ENCODE measurements at places on chromosomes 12 and 14.

DNA sequence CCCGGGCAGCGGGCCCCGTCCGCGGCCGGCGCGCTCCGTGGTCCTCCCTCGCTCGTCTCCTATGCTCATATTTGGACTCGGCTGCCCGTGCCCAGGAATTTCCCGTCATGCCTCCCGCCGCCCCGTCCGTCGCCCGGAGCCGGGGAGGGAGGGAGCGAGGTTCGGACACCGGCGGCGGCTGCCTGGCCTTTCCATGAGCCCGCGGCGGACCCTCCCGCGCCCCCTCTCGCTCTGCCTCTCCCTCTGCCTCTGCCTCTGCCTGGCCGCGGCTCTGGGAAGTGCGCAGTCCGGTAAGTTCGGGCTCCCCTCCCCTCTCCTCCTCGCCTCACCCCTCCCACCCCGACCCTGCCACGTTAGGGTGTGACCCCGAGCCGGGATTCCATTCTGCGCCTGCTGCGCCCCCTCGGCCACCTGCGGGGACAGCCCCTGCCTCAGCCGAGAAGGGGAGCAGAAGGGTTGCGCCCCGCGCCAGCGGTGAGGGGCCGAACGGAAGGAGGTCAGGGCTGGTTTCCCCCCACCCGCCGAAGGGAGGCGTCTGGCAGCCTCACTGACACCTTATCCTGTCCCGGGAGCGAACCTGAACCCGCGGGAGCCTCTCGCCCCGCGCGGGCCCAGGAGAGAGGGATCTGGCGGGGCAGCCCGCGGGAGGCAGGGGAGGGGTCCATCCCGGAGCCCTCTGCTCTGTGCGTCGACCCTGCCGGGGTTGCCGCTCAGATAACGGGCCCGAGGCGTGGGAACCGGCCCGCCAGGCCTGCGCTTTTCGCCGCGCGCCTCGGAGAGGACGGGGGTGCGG lies at the start of gene MSRB3:
MSRB3 (plus strand) TSS at position 108 of the 793 bp plus-strand sequence. CDS start 29,897 bp downstream, outside the sequence.
- DNase-seq: no peak

GRCh38 chr12:88553941-88554658 lies 26.2 kb downstream of the KITLG start:
- DNase-seq: peak; percentile 90

DNA sequence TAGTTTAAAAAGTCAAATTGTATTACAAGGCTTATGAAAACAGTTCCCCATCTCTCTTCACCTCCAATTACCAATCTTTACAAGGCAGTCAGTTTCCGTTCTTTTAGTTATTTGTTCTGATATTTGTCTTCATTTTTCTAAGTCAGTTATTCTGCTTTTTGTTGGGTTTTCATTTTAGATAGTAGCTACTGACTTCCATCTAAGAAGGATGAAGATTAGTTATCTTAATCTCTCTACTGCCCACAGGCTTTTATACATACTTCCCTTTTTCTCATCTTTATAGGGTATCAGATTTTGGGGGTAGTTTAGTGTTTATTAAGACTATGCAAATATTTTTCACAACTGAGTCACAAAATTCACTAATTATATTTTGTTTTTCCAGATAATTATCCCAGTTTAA lies 38.4 kb downstream of the FRS2 start:
- no peak for DNase-seq

DNA sequence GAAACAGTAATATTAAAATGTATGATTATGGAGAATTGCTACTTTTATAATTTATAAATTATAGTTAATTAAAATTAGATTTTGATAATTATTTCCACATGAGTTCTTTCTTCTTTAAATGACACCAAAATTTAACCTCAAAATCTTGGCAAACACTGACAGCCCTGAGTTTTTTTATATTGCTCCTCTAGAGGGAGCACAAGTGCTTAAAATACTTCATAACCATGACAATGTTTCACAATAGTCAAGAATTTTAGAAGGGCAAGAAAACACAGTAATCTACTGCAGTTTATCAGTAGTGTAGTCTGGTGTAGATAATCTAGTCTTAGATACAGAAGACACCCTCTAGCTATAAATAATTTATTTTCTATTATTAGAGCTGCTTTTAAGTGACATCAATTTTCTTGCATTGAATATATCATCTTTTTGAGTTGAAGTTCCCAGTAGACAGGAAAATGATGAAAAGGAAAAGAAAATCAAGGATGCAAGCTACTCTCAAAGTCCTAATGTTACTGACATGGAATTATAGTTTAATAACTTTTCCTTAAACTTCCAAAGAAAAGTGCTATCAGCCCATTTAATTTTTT lies 14.3 kb upstream of the PTGER2 start:
- DNase-seq: peak; percentile 81

DNA sequence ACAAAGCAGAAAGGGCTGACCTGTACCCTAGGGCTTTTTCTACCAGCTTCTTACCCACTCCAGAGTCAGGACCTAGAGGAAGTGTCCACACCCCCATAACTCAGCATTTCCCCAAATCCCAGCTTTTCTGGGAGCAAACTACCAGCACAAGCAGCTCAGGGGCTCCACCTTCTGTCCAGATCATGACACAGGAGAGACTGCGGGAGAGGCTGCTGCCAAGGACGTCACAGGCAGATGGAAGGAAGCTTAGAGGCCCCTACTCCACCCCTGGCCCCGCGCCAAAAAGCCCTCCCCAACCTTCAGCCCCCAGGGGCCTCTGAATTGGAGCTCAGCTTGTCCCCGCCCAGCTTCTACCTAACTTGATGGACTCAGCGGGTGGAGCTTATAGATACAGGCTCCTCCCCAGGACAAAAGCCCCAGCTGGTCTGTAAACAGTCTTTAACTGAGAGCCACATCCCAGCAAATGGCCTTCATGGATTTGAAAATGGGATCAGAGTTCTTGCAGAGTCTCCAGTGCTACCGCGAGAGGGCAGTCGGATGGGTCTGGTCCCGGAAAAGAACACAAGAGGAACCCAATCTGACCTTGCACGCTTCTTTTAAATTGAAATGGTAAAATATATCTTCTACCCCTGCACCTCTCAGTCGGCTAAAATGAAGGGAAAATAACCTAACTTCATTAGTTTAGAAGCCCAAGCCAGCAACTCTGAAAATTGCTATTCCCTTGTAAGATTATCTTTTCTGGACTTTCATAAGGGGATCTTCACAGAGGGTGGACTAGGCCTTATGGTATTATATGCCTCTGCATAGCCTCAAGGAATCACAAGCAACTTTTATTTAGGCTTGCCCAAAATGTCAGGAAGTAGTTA lies 6.8 kb upstream of the BAZ2A start:
- DNase-seq: peak; percentile 93

- no peak for DNase-seq
Measured at GRCh38 chr14:70643967-70644366, 2.3 kb downstream of the TTC9 start.

- DNase-seq: no peak
Measured at GRCh38 chr12:48489012-48489411, 6.7 kb downstream of the C12orf54 start.

DNA sequence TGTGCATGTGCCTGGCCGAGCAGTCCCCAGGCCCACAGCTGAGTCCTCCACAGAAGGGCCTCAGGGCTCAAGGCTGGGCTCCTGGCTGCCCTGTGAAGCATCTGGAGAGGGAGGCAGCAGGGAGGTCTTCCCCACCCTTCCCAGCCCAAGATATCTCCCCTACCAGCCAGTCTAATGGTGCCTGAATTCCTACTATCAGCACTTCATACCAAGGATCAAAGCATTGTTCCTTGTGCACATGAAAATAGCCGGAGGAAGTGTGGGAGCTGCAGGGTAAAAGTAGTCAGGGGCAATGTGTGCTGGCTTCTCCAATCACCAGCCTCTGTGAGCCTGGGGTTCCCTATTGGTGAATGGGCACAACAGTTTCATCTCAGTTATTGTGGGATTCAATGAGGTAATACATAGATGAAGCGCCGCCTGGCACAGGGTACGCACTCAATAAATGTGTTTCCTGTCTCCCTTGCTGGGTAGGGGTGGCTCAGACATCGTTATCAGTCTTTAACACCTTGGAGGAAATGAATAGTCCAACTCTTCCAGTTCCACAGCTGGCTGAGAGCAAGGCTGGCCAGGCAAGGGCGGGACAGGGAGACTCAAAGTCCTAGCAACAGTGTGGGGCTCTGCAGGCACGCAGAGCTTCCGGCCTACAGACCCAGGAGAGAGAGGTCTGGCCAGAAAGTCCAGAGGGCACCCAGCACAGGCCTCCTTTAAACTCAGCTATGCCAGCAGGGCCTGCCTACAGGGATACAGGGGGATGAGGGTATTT lies 39.1 kb upstream of the PNMA1 start:
- no peak for DNase-seq

- DNase-seq: no peak
Measured at GRCh38 chr14:100106250-100107112, 41.3 kb downstream of the EVL start.

DNA sequence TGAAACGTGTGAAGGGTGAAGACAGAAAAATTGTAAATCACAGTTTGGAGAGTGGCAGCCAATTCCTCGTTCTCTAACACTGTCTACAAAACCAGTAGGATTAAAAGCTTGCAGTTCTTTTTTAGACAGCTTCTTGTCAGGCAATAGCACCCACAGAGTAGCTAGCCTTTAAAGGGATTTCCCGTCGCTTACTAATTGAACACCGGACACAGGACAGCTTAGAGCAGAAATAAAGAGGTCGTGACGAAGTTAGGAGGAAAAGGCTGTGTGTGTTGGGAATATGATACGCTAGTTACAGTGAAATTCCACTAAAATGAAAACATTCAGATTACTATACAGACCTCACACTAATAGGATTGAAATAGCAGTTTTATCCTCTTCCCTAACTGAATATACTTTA lies 149.1 kb upstream of the FLRT2 start:
- no peak for DNase-seq

GRCh38 chr14:60350366-60350720 lies 101.3 kb downstream of the PPM1A start:
- no peak for DNase-seq

DNA sequence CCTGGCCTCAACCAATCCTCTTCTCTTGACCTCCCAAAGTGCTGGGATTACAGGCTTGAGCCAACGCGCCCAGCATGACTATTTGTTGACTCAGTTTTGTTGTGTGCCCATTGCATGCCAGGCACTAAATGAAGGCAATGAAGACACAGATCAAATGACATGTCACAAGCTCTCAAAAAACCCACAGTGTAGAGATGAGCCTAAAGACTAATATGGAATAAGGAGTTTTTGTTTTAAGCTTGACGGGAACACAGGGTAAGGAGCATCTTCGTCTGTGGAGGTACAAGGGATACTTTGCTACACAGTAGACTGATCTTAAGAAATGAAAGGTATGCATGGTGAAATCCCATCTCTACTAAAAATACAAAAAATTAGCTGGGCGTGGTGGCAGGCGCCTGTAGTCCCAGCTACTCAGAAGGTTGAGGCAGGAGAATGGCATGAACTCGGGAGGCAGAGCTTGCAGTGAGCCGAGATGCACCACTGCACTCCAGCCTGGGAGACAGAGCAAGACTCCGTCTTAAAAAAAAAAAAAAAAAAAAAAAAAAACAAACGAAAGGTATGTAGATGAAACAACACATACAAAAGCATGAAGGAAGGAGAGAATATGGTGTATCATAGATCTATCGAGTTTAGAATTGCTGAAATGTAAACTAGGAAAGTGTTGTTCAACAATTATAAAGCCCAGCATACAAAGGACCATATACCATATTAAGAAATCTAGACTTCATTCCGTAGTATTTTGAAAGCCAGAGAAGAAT lies 122.1 kb upstream of the PTPRB start:
- DNase-seq: no peak

DNA sequence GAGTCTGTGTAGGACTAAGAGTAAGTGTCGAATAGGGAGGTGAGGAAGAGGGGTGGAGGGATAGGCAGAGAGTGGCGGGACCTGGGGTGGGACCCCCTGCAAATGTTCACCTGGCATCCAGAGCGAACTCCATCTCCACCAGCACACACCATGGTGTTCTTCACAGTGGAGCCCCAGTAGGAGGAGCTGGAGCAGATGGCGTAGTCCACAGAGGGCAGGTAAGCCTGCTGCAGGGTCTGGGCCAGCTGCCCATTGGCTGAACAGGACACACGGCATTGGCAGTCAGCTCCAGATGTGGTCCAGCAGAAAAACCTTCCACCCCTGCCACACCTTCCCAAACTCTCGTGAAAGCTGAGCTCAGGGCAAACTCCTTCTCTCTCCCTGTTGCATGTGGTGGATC lies 6.7 kb downstream of the CELA1 start:
- no peak for DNase-seq

DNA sequence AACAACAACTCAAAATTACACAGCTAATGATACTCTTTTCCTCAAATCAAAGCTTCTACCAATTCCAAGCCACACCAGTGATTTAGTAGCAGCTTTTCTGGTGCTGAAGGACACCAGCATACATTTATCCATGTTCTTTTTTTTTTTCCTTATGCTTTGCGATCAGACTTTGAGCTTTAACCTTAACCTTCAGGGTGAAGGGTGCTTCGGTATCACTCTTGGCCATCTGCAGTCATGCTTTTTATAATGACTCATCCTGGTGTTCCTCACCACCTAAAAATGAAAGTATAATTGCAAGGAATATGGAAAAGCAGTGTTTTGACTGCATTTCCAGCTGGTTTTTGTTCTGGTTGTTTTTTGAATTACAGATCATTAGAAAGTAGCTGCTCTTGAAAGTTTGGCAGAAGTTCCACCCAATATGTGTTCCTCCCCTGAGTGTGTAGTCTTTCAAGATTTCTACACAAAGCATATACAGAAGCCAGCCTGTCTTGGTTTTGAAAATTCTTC lies 1.3 kb upstream of the SLC41A2 start:
- no peak for DNase-seq

- DNase-seq: no peak
Measured at GRCh38 chr14:96632363-96632758, 130.2 kb downstream of the PAPOLA start.

DNA sequence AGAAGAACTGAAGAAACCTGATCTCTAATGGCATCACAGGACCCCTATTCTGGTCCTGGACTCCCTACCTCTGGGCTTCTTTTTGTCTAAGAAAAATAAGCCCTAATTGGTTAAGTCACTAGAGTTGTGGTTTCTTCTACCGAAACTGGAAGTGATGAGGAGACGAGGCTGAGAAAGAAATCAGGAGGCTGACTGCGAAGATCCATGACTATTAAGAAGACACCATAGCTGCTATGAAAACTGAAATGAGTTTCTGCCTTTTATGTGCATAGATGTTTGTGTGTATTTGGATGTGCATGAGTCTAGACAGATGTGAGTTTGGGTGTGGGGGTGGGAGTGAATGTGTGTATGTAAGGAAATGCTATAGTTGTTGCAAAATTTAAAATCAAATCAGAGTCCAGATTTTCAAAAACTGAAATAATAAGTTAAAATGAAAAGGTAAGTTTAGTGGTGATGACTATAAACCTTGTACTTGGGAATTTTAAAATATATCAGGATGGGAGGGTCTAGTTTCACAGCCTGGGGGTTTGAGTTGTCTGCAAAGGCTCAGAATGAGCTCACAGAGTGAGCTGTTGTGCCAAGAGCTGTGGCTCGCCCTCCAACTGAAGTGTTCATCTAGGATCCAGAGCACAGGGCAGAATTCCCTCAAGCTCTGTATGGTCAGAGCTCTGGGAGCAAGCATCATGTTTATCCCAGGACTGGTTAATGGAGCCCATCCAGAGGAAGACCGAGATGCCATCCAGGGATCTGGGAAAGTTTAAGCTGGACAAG lies 94.9 kb downstream of the VCPKMT start:
- DNase-seq: no peak

GRCh38 chr14:21255385-21256101 lies 13.7 kb downstream of the HNRNPC start:
- DNase-seq: no peak

GRCh38 chr14:38090506-38090905 lies 117.2 kb upstream of the SSTR1 start:
- DNase-seq: no peak

- DNase-seq: no peak
Measured at GRCh38 chr12:64065881-64066451, 156.1 kb downstream of the KICS2 start.

GRCh38 chr14:37063467-37064240 lies 108.8 kb downstream of the SLC25A21 start:
- peak; percentile 33 for DNase-seq
